ENCODE measurements at places on chromosomes 12 and 14. TPM values are rescaled to one million over a fixed set of nuclear protein-coding genes. Genes with fewer than 3 reads are reported as not detected.

SDSL gene
- 15.5 TPM for total RNA-seq

KLHL33 gene
- total RNA-seq, result 0.51 TPM

CCND2 gene
- 93.9 TPM for total RNA-seq

- H3K27ac ChIP-seq, result no peak overlapping the region
- no peak overlapping the region for H3K4me3 ChIP-seq
- H3K4me1 ChIP-seq, result peaks cover 2% of the 10 kb centered on the region
- peak; percentile 80 for DNase-seq
These were observed 236.1 kb upstream of the PLEKHG7 start for GRCh38 chr12:92466391-92467305.

SLC10A1 gene
- total RNA-seq, result not detected

DNA sequence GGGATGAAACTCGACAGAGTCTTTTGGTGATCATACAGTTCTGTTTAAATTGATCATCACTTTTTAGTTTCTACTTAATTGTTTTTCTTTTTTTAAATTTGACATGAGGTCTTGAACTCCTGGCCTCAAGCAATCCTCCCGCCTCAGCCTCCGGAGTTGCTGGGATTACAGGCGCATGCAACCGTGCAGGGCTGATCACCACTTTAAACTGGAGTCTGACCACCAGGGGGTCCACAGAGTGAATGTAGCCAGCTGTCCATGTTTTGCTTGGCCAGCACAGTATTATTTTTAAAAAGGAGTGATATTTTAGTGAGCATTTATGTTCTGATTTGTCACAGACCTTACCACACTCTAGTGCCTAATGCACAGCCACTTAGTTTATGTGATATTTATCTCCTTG lies 10.7 kb downstream of the DAAM1 start:
- H3K4me1 ChIP-seq, result peaks cover 33% of the 10 kb centered on the region
- H3K36me3 ChIP-seq, result no peaks in the 10 kb centered on the region
- H3K4me3 ChIP-seq, result no peak overlapping the region
- DNase-seq, result no peak

GRCh38 chr14:32785585-32785984 lies 153.1 kb upstream of the NPAS3 start:
- no peak overlapping the region for H3K27ac ChIP-seq
- H3K27me3 ChIP-seq, result no peaks in the 10 kb centered on the region
- no peak for DNase-seq
- no peak overlapping the region for H3K4me3 ChIP-seq

BATF gene
- 7.4 TPM for total RNA-seq

- H3K27me3 ChIP-seq, result no peaks in the 10 kb centered on the region
- DNase-seq, result no peak
- H3K4me3 ChIP-seq, result no peak overlapping the region
- H3K4me1 ChIP-seq, result no peaks in the 10 kb centered on the region
- no peak overlapping the region for H3K27ac ChIP-seq
- H3K36me3 ChIP-seq, result no peaks in the 10 kb centered on the region
These were observed 789.5 kb downstream of the DIO2 start for GRCh38 chr14:79421811-79422210.

VRTN gene
- 0.06 TPM for total RNA-seq

- peaks cover 4% of the 10 kb centered on the region for H3K4me1 ChIP-seq
- no peak overlapping the region for H3K27ac ChIP-seq
- no peak for DNase-seq
- no peaks in the 10 kb centered on the region for H3K27me3 ChIP-seq
- no peak overlapping the region for H3K4me3 ChIP-seq
These were observed 101.6 kb downstream of the TSPAN9 start for GRCh38 chr12:3178671-3179313.

LRRK2 gene
- 276 TPM for total RNA-seq

KRT83 gene
- not detected for total RNA-seq

NELL2 gene
- total RNA-seq, result 13.2 TPM

- peak overlapping the region; percentile 39 for H3K4me3 ChIP-seq
- peaks cover 17% of the 10 kb centered on the region for H3K4me1 ChIP-seq
- no peak for DNase-seq
These were observed 936 bp downstream of the AKT1 start for GRCh38 chr14:104794631-104794992.

SIRT4 gene
- 5.9 TPM for total RNA-seq

M6PR gene
- total RNA-seq, result 225 TPM

BLOC1S1 gene
- 132 TPM for total RNA-seq

DNA sequence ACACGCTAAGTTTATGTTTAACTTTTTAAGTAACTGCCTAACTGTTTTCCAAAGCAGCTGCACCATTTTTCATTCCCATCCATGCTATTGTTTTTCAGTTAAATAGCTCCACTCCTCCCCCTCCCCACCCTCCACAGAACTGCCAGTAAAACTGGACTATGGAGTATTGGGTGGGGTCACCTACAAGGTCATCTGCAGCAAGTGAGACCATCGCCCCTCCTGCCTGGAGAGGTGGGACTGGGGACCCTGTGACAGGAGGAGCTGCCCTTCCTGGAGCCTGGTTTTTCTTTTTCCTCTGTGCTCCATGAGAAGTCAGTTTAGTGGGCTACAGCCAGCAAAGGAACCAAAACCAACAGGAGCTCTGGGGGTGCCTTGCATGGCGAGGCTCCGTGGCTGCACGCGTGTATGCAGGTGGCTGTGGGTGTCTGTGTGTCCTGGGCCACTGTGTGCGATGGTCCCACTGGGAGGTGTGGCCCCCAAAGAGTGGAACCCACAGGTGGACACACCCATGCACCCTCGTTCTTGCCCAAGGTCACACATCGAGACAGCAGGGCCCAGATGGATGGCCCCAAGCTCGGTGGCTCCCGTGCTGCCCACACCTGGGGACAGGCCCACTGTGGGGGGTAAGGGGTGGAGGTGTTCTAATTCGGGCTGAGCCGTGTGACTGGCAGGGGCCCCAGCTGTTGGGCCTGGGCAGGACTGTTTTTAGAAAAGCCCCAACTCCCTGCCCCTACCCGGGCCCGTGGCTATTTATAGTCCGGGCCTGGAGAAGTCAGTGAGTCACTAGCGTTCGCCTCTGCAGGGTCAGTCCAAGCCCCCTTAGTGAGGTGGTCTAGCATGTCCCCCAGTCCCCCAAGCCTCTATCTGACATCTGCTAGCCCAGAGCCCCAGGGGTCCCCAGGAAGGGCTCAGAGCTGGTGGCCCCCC lies 2.3 kb upstream of the ADSS1 start:
- H3K4me1 ChIP-seq, result peaks cover 10% of the 10 kb centered on the region
- no peaks in the 10 kb centered on the region for H3K27me3 ChIP-seq
- H3K36me3 ChIP-seq, result no peaks in the 10 kb centered on the region
- H3K27ac ChIP-seq, result no peak overlapping the region

DNA sequence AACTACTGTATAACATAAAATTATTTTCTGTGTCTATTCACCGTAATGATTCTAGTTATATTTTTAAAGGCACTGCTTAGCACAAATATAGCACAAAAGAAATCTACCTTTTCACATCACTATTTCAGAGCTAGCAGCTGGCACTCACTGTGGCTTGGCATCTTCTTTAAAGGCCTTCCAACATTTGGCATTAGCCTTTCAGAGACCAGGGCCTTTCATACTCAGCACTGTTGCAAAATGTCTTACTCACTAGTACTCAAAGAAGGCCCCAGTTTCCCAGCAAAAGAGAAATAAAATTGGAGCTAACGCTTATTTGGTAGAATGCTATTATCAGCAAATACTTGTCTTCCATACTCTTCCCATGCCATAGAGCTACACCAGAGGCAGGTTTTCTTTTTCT lies 238.4 kb downstream of the MED13L start:
- no peak overlapping the region for H3K4me3 ChIP-seq
- H3K4me1 ChIP-seq, result peaks cover 15% of the 10 kb centered on the region
- no peak for DNase-seq
- no peaks in the 10 kb centered on the region for H3K27me3 ChIP-seq
- no peaks in the 10 kb centered on the region for H3K36me3 ChIP-seq

- no peak overlapping the region for H3K4me3 ChIP-seq
- H3K27ac ChIP-seq, result no peak overlapping the region
- no peaks in the 10 kb centered on the region for H3K4me1 ChIP-seq
- H3K36me3 ChIP-seq, result no peaks in the 10 kb centered on the region
These were observed 9.5 kb downstream of the GPR19 start for GRCh38 chr12:12686472-12686871.

FOXG1 gene
- total RNA-seq, result not detected

DNA sequence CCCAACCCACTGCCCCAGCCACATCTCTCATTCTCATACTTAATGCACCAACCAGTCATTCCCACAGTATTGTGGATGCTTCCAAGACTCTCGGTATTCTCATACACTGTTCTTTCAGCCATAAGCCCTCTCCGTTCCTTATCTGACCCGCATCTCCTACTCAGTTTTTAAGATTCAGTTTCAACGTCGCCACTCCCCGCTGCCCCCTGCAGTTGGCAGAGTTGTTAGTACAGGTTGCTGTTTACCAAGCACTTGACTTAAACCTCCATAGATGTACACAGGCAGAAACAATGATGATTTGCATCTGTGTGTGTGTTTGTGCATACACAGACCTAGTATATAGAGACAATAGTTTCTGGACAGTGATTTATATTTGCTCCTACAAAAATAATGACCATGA lies 40.2 kb downstream of the PAH start:
- H3K27me3 ChIP-seq, result no peaks in the 10 kb centered on the region
- no peak for DNase-seq
- no peaks in the 10 kb centered on the region for H3K36me3 ChIP-seq
- no peak overlapping the region for H3K27ac ChIP-seq

- H3K27me3 ChIP-seq, result no peaks in the 10 kb centered on the region
- DNase-seq, result no peak
- H3K27ac ChIP-seq, result no peak overlapping the region
- H3K4me1 ChIP-seq, result no peaks in the 10 kb centered on the region
- H3K4me3 ChIP-seq, result no peak overlapping the region
These were observed 380.0 kb downstream of the ATP23 start for GRCh38 chr12:58321414-58321813.

DNA sequence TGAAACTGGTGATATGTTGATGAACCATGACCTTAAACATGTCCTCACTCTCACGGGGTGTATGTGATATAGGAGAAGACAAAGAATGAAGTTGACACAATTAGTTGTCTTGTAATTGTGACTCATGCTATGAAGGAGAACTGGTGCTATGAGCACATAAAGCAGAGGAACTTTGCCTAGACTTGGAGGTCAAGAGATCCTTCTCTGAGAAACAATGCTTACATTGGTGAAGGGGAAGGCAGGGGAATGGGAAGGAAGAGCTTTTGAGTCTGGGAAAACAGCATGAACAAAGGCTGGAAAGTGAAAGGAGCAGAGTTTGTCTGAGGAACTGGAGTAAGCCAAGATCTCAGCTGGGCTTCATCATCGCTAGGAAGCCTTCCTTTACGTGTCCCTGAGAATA lies 83.2 kb downstream of the MYRFL start:
- no peaks in the 10 kb centered on the region for H3K4me1 ChIP-seq
- H3K27ac ChIP-seq, result no peak overlapping the region
- DNase-seq, result no peak
- no peaks in the 10 kb centered on the region for H3K27me3 ChIP-seq
- H3K4me3 ChIP-seq, result no peak overlapping the region

SLC38A1 gene
- 35.3 TPM for total RNA-seq

OR4Q3 gene
- total RNA-seq, result not detected

DNA sequence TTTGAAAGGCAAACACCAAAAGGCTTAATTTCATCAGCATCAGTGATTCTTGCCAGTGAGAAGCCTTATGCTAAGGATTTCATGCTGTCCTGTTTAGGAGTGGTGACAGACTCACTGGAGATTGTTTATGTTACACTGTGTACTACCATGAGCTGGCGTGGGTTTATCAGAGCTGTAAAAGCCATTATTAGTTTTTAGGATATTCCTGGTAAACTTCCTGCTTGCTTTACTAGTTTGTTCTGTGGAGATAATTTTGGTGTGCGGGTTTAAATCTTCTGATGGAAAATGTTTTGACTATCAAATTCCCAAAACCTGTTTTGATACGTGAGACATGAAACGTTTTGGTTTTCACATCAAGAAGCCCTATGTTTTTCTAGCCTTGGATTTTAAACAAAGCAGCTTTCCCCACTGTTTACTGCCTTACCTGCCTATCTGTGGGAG lies 15.2 kb downstream of the PPFIBP1 start:
- no peak overlapping the region for H3K4me3 ChIP-seq
- no peaks in the 10 kb centered on the region for H3K27me3 ChIP-seq
- H3K36me3 ChIP-seq, result no peaks in the 10 kb centered on the region
- DNase-seq, result peak; percentile 84
- H3K27ac ChIP-seq, result no peak overlapping the region

LALBA gene
- total RNA-seq, result not detected

DNA sequence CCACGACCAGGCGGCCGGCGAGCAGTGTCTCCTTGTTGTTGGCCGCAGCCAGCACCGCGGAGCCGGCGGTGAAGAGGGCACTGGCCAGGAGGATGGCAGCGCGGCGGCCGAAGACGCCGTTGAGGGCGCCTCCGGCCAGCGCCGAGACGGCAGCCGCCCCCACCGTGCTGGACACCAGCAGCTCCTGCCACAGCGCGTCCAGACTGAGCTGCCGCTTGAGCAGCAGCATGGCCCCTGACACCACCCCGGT lies 691 bp downstream of the SLC2A13 start:
- H3K36me3 ChIP-seq, result no peaks in the 10 kb centered on the region
- peak overlapping the region; percentile 85 for H3K4me3 ChIP-seq
- no peak for DNase-seq
- peak overlapping the region; percentile 81 for H3K27ac ChIP-seq
- H3K4me1 ChIP-seq, result no peaks in the 10 kb centered on the region
- H3K27me3 ChIP-seq, result no peaks in the 10 kb centered on the region

DNA sequence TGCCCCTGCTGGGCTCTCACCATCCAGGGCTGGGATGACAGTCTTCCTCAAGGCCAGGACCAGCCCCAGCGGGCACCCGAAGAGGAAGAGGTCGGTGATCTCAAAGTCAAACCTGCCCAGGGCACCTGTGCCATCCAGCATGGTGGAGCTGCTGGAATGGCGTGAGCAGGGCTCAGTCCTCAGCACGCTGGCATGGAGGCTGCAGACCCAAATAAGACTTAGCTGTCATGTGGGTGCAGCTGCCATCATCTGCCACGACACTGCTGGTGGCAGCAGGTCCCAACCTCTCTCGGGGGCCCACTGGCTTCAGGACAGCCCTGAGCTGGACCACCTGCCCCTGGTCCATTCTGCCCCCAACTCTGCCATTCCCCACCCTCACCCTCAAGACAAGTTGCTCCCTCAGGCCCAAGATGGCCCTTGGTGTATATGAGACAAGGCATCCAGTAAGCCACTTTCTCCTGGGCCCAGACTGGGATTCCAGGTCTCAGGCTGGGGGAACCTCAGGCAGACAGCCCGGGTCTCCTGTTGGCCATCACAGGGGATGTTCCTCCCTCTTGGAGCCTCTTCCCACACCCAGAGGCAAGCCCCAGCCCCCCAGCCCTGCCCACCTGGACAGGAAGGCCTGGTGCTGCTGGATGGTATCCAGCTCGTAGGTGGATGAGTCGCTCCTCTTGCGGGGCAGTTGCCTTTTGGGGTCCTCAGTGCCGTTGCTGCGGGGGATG lies 14.5 kb downstream of the ARL6IP4 start:
- H3K27ac ChIP-seq, result no peak overlapping the region
- no peak overlapping the region for H3K4me3 ChIP-seq
- no peaks in the 10 kb centered on the region for H3K36me3 ChIP-seq
- DNase-seq, result no peak
- no peaks in the 10 kb centered on the region for H3K27me3 ChIP-seq

KIF26A gene
- 11.4 TPM for total RNA-seq

PRIMA1 gene
- 0.65 TPM for total RNA-seq

All from lung (tissue), 17 donors.